ENCODE measurements at places on chromosomes 13 and 19.
A peak's percentile ranks its signal among the peaks of the same experiment; 100 is the strongest.

GRCh38 chr13:101416181-101417042 is at the start of gene NALCN:
NALCN (minus strand) TSS chr13:101416508; CDS start chr13:101399126, 17,382 bp downstream.
- no peaks in the 10 kb centered on the region for H3K4me1 ChIP-seq
- H3K27ac ChIP-seq, result peak within 1 kb of the TSS; percentile 83
- no peaks in the 10 kb centered on the region for H3K36me3 ChIP-seq
- no peak for DNase-seq

GRCh38 chr13:109816112-109816807 is 29.9 kb upstream of the IRS2 start:
- no peak for DNase-seq
- no peak overlapping the region for H3K4me3 ChIP-seq
- no peaks in the 10 kb centered on the region for H3K27me3 ChIP-seq
- H3K36me3 ChIP-seq, result no peaks in the 10 kb centered on the region

DNA sequence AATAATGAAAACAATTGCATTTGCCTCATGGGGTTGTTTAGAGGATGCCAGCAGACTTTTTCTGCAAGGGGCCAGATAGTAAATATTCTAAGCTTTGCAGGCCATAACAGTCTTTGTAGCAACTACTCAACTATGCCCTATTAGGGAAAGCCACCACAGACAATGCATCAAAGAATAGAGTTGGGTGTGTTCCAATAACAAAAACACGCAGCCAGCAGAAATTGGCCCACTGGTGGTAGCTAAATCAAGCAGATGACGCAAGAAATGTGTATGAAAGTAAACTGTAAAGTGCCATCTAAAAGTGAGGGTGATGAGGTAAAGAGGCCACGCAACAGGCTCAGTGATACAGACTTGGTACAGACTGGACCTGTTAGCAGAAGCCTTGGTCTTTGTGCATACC is 75.2 kb upstream of the SIAH3 start:
- H3K27ac ChIP-seq, result no peak overlapping the region
- no peaks in the 10 kb centered on the region for H3K4me1 ChIP-seq

GRCh38 chr13:113863524-113864272 is at the start of gene GAS6:
GAS6 (minus strand) TSS chr13:113864076; CDS start chr13:113863920, 156 bp downstream.
- H3K36me3 ChIP-seq, result no peaks in the 10 kb centered on the region
- no peak for DNase-seq
- H3K4me1 ChIP-seq, result no peaks in the 10 kb centered on the region
- no peaks in the 10 kb centered on the region for H3K27me3 ChIP-seq
- H3K27ac ChIP-seq, result peak within 1 kb of the TSS; percentile 88
- peak within 1 kb of the TSS; percentile 74 for H3K4me3 ChIP-seq

DNA sequence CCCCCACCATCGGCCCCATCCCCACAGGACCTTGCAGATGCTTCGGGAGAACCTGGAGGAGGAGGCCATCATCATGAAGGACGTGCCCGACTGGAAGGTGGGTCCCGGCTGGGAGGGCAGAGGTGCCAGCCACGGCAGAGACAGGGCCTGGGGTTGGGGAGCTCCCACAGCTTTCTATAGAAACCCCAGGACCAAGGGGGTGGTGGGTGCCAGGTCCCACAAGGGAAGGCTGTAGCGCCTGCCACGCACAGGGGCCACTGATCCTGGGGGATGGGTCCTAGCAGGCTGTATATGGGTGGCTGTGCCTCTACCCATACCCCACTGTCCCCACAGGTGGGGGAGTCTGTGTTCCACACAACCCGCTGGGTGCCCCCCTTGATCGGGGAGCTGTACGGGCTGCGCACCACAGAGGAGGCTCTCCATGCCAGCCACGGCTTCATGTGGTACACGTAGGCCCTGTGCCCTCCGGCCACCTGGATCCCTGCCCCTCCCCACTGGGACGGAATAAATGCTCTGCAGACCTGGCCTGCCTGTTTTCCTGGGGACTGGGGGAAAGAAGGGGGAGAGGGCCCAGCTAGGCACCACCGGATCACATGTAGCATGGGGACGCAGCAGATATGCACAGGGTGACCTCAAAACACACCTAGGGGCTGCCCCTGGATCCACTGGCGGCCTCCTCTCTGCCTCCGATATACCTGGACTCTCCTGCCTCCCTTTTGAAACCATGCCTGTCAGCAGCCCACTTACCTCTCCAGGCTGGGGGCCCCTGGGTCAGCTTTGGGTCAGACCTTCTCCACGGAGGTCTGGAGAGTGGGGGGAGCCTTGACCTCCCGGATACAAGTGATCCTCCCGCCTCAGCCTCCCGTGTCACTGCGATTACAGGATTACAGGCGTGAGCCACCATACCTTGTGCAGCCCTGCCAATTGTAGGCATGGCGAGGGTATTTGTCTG is 761 bp upstream of the YJEFN3 start:
- H3K4me1 ChIP-seq, result no peaks in the 10 kb centered on the region
- DNase-seq, result no peak
- no peak overlapping the region for H3K4me3 ChIP-seq
- H3K36me3 ChIP-seq, result peaks cover 33% of the 10 kb centered on the region
- H3K27ac ChIP-seq, result no peak overlapping the region
- no peaks in the 10 kb centered on the region for H3K27me3 ChIP-seq
